ENCODE measurements at places on chromosomes 6 and 20. TPM values are rescaled to one million over a fixed set of nuclear protein-coding genes. Genes with fewer than 3 reads are reported as not detected.
A peak's percentile ranks its signal among the peaks of the same experiment; 100 is the strongest.

MUC21 gene
- polyA plus RNA-seq: not detected

DNA sequence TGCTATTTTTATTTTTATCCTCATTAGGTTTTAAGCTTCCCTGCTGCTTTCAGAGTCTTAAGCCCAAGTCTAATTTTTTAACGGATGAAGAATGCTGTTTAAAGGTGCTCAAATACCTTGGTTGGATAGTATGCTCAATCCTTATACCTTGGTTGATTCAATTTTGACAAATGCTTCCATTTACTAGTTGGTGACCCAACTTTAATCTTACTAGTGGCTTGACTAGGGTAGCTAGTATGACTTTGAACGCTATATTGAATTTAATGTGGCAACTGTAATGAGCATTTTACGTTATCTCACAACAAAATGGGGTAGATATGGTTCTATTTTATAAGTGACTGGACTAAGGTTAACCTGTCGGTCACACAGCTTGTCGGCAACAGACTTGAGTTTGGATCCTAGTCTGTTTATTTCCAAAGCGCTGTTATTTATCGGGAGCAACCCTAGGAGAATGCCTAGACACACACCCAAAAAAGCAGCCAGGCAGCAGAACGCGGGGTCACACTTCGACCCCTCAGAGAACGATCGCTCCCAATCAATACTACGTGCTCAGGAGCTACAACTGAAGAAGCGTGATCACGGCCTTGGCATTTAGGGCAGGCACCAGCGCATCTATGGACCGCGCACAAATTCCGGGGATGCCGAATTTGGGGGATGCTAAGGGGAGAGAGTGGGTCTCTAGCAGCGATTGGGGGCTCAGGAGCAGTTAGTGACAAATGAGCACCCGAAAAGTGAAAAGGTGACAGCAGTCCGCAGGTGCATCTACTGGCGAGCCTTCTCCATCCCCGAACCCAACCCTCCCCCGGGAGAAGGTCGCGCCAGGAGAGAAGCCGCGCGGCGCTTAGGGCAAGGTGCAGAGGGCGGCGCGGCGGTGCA, 586 bp upstream of the ALDH5A1 start:
- H3K4me1 ChIP-seq: peaks cover 47% of the 10 kb centered on the region
- peak overlapping the region; percentile 83 for H3K4me3 ChIP-seq
- no peak for DNase-seq
- peaks cover 7% of the 10 kb centered on the region for H3K36me3 ChIP-seq
- H3K27me3 ChIP-seq: no peaks in the 10 kb centered on the region

DNA sequence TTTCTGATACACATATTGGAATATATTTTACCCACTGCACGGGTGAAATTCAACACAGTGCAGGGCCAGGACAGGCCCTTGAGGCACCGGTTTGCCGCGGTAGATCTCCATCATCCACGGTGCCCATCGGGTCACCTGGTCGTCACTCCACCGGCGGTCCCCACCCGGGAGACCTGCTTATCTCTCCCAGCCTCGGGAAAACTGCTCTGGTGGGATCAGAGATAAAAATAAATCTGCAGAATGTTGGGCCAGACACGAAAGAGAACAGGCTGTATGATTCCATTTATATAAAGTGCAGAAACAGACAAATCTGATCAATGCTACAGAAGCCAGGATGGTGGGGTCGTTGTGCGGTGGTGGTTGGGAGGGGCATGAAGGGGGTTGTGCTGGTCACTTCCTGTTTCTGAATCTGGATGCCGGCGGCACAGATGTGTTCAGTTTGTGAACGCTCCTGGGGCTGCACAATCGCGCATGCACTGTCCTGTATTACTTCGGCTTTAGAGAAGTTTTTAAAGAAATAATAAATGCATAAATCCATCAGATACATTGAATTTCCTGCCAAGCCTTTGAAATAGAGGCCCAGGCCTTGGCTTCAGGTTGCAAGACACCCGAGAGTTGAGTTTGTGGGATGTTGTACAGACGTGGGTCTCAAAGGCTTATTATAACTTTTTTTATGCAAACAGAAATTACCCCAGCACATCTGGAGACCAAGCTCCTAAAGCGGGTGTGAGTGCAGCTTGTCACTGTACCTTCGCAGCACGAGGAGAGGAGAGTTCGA, 54.3 kb downstream of the ANKRD60 start:
- peaks cover 2% of the 10 kb centered on the region for H3K27me3 ChIP-seq
- no peak for DNase-seq
- H3K4me3 ChIP-seq: peak overlapping the region; percentile 1
- H3K27ac ChIP-seq: peak overlapping the region; percentile 73
- H3K36me3 ChIP-seq: no peaks in the 10 kb centered on the region
- peaks cover 18% of the 10 kb centered on the region for H3K4me1 ChIP-seq

- no peak overlapping the region for H3K27ac ChIP-seq
- no peaks in the 10 kb centered on the region for H3K27me3 ChIP-seq
- H3K4me3 ChIP-seq: no peak overlapping the region
- peaks cover 10% of the 10 kb centered on the region for H3K4me1 ChIP-seq
- H3K36me3 ChIP-seq: peaks cover 6% of the 10 kb centered on the region
These were observed 42.9 kb downstream of the UQCC1 start for GRCh38 chr20:35368666-35369423.
